Fibroblast of the conjunctiva (primary cell): ENCODE measurements at places on chromosomes 6 and 20.

DNA sequence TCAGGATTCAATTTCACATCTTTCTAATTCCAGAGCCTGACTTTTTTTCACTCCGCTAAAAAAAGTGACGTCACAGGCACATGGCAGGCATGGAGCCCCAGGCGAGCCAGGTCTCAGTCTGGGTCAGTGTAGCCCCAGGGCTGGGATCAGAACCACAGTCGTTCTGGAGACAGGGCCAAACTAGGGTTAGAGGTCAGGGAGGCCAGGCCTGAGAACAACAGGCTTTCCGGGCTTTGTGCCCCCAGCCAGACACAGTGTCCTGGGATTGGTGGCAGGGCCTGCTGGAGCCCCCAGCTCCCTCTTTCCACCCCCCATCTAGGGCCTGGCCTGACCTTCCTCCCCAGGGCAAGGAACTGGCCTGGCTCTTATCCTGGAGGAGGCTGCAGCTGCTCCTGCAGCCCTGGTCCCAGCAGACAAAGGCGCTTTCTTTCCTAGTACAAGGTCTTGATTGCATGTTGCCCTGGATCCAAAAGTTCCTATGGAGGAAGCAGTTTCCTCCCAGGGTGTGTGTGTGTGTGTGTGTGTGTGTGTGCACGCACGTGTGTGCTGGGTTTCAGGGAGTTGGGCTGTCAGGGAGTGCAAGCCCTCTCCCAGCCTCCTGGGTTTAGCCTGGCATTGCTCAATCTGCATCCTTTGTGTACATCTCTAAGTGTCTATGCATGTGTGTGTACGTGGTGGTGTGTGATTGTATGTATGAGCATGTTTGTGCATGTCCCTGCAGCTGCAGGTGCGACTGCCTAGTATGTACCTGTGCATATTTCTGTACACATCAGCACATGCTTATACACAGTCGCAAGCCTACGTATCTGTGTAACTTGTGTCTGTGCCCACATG, 26.5 kb upstream of the EMILIN3 start:
- peak; percentile 34 for DNase-seq

- peak; percentile 63 for DNase-seq
These were observed at the start of gene ELOVL4 for GRCh38 chr6:79947191-79948186. Gene ELOVL4 (minus strand): TSS chr6:79947553. CDS start chr6:79947279, 274 bp downstream.

GRCh38 chr20:63884506-63885263, 10.2 kb upstream of the DNAJC5 start:
- DNase-seq: no peak

DNA sequence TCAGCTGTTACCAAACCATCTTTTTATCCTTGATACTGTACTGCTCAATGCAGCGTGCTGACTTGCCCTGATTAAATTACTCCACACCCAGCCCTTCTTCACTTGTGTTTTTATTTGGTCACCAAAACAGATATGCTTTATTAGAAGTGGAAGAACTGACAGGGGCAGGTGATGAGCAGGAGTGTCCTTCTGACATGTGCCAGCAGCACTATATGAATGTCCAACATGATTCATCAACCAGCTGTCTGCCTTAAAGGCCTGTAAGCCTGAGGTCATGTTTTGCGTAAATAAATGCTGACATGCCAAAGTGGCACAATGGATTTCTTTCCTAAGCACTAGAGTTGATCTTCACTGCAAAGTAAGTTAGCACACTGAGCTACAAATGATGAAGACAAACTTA, 15.4 kb downstream of the POPDC3 start:
- no peak for DNase-seq

GRCh38 chr6:57064809-57065208, 18.3 kb downstream of the KIAA1586 start:
- no peak for DNase-seq

DNA sequence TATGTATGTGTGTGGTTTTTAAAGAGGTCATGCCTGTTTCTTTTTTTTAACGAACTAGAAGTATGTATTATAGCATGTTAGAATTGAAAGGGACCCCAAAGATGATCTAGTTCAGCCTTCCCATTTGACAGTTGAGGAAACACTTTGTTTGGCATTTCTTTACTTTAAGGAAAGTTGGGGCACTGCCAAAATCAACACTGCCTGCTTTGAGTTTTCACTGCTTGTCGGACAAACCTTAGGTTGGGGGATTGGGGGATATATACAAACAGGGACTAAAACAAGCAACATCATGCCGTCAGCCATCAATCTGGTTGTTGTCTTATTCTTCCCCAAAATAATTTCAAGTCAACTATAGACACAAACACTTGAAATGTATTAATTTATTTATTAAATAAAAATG, 14.1 kb upstream of the CALHM6 start:
- no peak for DNase-seq

DNA sequence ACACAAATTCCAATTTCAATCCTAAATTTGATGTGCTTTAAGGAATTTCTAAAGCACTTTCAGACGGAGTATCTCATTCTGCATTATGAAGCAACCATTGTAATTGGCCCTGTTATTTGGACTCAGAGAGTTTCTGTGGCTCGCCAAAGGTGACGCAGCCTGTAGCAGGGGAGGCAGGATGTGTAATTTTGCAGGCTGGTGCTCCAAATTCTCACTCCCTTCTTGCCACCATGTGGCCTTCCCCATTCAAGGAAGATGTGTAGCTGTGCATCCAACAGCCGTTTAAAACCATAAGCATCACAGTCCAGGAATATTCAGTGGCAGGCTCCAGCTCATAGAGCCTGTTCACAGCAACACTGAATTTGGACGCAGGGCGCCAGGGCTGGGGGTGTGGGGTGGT, 45.8 kb downstream of the AGPAT4 start:
- DNase-seq: no peak

DNA sequence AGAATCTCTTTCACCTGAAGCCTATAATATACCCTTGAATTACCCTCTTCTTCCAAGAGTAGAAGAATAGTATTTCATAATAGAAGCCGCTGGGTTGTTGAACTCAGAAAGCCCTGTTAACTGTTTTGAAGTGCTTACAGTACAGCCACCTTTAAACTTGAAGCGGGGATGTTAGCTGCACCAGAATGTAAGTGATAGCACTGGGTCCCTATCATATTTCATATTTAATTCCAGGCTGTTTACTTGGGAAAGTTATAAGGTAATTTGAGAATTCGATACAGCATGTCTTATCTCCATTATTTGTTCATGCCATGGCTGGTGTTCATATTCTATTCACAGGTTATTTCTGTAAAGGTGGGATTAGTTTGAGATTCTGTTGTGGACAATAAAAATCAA, 63.5 kb upstream of the VSTM2L start:
- DNase-seq: no peak

GRCh38 chr6:133184798-133185372, 56.3 kb upstream of the EYA4 start:
- peak; percentile 31 for DNase-seq

GRCh38 chr6:35581633-35582032, 68.9 kb upstream of the TULP1 start:
- DNase-seq: no peak

GRCh38 chr6:281469-282103, 10.7 kb upstream of the DUSP22 start:
- DNase-seq: no peak

DNA sequence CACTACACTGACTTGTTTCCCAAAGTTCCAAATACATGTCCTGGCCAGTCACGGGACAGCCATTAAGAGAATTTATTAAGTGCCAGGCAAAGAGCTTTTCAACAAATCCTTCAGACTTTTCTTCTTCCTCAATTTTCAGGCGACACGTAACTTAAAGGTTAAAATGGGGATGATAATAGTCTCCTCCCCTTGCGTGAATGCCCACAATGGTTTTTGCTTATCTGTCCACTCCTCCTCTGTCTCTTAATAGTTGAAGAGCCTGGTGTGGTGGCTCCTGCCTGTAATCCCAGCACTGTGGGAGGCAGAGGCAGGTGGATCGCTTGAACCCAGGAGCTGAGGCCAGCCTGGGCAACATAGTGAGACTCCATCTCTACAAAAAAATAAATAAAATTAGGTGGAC, 11.4 kb upstream of the PARD6B start:
- no peak for DNase-seq

GRCh38 chr20:36873498-36874189, 2.3 kb upstream of the TLDC2 start:
- DNase-seq: no peak

GRCh38 chr6:141744194-141744925, 388.4 kb upstream of the GJE1 start:
- no peak for DNase-seq
